ENCODE measurements at places on chromosomes 2 and 18.

DNA sequence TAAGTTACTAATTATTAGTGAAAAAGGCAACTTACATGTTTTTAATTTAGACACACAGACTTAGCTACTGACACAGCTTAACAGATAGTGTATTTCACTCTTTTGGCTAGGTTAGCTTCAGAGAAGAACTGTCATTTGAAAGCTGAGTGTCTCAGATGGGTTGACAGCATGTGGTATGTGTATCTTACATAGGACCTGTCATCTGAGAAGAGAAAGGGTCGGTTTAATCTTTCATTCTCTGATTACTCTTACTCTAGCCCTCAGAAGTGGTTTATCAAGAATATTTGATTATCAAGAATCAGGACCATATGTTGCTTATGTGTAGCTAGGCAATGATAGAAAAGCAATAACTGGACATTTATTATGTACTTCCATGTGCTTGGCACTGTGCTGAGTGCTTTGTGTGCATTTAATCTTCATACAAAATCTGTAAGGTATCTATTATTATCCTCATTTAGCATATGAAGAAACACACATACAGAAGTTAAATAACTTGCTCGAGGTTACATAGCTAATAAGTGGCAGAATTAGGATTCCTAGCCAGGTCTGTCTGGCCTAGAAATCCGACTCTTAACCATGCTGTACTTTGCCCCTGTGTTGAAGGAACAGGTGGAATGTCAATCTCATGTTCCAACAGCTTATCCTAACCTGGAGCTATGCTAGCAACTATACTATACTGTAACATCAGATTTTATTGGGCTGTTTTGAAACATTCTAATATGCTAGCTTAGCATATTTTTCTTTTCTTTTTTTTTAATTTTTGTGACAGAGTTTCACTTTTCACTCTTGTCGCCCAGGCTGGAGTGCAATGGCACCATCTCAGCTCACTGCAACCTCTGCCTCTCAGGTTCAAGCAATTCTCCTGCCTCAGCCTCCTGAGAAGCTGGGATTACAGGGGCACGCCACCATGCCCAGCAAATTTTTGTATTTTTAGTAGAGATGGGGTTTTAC is 28.4 kb downstream of the CFLAR start:
- no peak for DNase-seq

- DNase-seq, result no peak
Observed at GRCh38 chr2:219285894-219286425, 6.8 kb downstream of the DNAJB2 start.

DNA sequence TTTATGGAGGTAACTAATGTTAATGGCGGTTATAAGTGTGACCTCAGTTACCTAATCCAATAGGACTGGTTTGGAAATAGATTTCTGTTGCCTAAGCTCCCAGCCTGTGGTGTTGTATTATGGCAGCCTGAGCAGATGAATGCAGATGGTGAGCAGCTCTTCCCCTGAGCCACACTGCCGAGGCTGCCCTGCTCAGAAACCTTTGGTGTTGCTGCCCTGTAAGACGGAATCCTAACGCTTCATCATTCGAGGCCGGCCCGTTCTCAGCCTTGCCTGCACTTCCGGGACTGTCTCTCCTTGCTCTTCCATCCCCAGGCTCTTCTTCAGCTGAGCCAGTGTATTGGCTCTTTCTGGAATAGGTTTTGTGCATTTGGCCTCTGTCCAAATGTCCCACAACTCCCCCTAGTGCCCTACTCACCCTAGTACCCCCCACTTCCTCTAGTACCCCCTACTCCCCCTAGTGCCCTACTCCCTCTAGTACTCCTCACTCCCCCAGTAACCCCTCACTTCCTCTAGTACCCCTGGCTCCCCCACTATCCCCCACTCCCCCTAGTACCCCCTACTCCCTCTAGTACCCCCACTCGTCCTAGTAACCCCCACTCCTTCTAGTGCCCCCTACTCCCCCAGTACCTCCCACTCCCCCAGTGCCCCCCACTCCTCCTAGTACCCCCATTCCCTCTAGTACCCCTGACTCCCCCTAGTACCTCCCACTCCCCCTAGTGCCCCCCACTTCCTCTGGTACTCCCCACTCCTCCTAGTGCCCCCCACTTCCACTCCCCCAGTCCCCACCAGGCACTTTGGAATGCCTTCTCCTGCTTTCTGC is 106.0 kb upstream of the TAF1B start:
- DNase-seq, result no peak

DNA sequence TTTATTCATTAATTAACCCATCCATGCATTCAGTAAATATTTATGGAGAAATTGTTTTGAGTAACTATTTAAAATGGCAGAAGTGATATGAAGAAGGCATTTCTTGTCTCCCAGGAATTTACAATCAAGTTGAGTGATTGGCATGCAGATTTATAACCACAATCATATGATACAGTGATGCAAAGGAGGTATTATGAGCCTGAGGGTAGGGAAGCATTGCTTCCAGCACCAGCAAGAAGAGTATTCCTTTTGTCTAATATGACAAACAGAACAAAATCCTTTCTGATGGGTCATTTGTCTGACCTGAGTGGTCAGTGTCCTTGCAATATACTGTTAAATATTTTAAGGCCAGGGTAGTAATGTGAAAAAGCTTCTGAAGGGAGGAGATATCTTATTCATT is 244.2 kb upstream of the RGPD4 start:
- no peak for DNase-seq

- no peak for DNase-seq
Observed at GRCh38 chr2:226799211-226799975, at the start of gene IRS1. Gene IRS1, minus strand, starts transcription at chr2:226799820. Its CDS starts 1,082 bp downstream, at chr2:226798738.

DNA sequence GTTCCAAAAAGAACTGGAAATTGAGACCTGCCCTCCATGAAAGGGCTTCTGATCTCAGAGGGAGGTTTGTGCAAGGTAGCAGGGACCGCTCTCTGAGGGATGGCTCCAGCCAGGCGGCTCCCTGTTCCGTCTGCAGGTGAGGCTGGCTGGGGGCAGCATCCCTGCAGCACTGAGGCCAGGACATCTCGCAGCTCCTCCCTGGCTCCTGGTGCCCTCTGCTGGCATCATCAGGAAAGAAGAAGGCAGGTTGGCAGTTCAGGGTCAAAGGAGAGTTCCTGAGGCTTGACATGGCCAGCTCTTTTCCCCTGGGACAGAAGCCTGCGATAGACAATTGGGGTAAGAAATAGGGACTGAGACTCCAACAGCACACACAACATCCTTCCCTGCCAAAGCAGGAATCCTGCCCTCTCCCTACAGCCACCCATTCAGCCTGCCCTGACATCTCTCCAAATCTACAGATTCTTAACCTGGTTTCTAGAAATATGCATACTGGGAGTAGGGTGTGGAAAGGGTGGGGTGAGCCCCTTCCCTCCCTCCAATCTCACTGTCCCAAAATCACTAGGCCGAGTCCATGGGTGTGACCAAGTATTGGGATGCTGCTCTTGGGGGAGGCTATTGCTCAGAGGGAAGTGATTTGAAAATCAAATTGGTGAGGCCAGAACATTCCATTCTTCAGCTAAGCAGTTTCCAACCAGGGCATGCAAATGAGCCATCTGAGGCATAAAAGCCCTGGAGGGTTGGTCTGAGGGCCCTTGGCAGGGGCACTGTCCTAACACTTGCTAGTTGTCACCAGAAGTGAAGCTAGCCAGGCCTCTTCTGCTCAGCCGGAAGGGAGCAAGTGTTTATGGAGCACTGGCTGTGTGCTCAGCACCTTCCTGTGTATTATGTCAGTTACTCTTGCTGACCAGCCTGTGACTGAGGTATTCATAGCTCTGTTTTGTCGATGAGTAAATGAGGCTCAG is 185.4 kb downstream of the TFCP2L1 start:
- DNase-seq, result no peak

DNA sequence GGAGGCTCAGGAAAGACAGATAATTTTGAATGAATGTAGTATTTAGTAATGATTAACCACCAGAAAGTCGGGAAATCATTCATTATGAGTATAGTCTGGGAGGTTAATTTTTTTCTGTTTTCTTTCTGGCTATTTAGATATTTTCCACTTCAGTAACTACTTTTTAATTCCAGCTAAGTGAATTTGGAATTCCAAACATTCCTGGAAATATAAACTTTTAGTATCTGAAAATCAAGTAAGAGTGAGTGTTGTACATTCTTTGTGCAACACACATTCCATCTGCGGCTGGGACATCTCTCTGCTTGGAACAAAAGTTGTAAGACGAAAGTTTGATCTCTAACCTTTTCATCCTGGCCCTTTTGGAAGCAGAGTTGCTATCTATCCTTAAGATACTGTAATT is 275.7 kb upstream of the SPRED2 start:
- DNase-seq, result no peak
